Erythroblast (primary cell): ENCODE measurements at places on chromosomes 4 and X.

GRCh38 chr4:138908134-138908533, 107.4 kb upstream of the NOCT start:
- no peak for DNase-seq

GRCh38 chr4:82044141-82044993, 329.4 kb downstream of the HNRNPD start:
- no peak for DNase-seq

GRCh38 chr4:153594210-153594609, 89.9 kb upstream of the TLR2 start:
- peak; percentile 30 for DNase-seq

GRCh38 chr4:185665655-185666054, 130.3 kb upstream of the PDLIM3 start:
- DNase-seq: no peak

- no peak for DNase-seq
Measured at GRCh38 chr4:182679533-182679932, 237.7 kb downstream of the DCTD start.

- DNase-seq: no peak
Measured at GRCh38 chr4:20520901-20521300, 179.4 kb upstream of the PACRGL start.

DNA sequence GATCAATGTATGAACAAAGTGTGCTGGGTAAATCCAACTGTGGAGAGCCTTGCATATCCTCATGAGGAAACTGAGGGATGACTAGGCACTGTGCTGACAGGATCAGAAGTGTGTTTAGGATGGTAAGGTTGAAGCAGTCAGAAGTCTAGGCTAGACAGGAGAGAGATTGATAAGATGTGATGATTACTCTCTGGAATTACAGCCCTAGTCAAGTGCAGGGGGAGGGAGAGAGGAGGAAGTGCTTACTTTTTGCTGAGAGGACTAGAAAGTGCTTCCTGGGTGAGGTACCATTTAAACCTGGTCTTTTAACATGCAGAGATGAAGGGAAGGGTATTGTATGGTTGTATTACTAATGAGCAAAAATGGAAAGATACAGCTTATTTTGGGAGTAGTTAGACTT, 23.7 kb downstream of the FHIP1A start:
- DNase-seq: no peak
